ENCODE measurements at places on chromosomes 7 and 10.

DNA sequence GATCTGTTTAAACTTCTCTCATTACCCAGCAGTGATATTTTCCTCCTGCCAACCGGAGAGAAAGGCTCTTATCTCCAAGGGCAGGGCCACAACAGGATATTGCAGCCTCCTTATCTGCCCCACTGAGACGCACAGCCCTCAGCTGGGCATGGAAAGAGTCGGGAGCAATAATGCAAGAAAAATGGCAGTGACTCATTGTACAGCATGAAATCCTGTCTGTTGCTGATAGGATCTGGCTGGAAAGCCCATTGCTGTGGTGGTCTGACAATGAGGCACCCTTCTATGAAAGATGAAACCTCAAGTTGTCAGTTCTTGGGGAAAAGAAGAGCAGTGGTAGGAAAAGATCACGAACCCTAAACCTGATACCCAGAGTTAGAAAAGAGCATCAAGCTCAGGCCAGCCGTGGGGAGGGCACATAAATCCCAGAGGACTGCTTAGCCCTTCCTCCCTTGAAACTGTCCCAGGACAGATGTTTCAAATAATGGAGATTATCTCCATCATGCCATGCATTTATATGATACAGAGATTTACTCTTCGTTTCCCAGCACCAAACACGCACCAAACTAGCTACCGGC is 47.0 kb upstream of the FIGNL1 start:
- no peak for DNase-seq

DNA sequence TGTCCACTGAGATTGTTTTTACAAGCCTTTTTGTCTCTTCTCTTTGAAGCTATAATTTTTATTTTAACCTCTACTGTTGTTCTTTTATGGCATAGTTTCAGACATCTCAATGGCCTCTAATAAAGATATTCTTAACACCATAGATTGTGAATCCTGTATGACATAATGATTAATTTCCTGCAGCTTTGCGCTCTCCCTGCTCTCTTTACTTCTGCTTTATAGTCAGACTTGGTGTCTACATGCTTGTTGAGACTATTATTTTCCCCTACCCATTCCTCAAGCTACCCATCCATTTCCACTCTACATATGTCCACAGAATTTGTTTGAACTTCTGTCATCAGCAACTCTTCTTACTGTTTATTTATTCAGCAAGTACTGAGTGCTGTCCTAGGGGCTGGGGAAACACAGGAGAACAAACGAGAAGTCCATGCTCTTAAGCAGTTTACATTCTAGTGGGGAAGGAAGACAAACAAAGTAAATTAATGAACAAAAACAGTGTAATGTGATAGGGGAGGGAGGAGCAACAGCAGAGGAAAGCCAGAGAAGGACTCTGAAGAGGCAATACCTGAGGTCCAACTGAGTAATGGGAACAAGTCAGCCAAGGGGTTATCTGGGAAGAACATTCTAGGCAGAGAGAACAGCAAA is 110.1 kb downstream of the CDK14 start:
- DNase-seq = no peak

GRCh38 chr7:133794479-133794878 is 332.7 kb upstream of the LRGUK start:
- no peak for DNase-seq

DNA sequence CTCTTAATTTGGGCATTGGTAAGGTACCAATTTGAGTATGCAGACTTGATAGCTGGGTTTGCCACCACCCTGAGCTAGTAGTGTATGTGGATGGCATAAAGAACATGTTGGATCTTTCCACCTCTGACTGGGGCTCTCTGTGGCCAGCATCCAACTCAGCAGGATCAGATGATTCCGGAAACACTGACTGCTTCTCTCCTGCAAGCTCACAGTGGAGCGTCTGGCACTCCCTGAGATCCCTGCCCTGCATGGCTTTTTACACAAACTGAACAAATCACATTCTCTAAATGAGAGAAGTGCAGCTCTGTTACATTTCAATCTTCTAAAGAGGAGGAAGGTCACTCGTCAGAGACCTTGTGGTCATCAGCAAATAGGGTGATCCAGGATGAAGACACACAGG is 1057.5 kb downstream of the NRG3 start:
- no peak for DNase-seq

- no peak for DNase-seq
These were observed 355.7 kb upstream of the AKR1E2 start for GRCh38 chr10:4470231-4470835.

GRCh38 chr10:16965740-16966447 is 148.7 kb upstream of the RSU1 start:
- no peak for DNase-seq

DNA sequence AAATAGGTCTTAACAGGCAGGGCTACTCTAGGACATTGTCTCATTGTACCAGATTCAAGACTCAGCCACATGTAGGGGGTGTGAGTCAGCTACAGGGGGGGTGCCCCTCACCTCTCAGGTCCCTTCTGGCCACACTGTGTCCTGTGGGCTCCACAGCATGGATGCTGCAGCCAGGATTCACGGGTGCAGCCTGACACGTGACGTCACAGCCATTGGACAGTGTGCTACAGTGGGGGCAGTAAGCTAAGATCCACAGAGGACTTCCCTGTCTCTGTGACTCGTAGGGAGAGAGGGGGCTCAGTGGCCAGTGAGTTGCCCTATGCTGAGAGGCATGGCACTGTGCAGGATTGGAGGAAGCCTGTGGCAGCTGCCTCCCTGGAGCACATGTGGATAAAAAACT is 77.9 kb downstream of the TMEM178B start:
- DNase-seq = no peak

GRCh38 chr7:25922296-25922695 is 229.7 kb upstream of the NFE2L3 start:
- DNase-seq = no peak

DNA sequence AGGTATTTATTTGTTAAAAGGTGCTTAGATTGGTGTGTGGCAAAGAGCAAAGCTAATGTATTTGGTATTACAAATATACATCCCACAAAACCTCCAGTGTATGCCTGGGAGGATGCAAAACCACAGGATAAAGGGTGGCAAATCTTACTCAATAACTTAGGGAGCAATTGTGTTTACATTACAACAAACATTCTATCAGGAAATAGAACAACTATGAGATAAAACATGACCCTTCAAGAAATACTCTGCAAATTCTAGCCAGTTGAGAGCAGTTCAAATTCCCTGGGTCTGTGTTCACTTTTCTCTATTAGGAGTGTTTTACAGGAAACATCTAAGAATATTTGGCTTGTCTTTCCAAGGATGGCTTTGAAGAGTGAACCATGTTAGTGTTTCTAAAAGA is 64.9 kb downstream of the CUL1 start:
- no peak for DNase-seq

DNA sequence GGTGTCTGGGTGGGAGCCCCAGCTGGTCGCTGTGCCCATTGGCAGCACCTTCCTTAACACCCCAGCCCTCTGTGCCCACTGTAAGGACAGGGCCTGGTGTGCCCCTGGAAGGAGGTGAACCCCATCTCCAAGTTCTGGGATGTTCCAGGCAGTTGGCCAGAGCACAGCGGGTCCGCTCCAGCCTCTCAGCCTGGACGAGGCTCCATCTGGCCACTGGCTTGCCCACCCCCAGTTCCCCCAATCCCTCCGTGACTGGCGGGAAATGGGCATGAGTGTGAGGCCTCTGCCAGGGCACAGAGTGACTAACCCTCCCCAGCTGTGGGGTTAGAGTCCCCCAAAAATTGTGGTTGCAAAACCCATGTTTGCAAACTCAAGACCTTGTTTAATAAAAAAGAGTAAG is 15.6 kb downstream of the GRIFIN start:
- DNase-seq = no peak

GRCh38 chr7:80839855-80840254 is 79.0 kb downstream of the SEMA3C start:
- no peak for DNase-seq

DNA sequence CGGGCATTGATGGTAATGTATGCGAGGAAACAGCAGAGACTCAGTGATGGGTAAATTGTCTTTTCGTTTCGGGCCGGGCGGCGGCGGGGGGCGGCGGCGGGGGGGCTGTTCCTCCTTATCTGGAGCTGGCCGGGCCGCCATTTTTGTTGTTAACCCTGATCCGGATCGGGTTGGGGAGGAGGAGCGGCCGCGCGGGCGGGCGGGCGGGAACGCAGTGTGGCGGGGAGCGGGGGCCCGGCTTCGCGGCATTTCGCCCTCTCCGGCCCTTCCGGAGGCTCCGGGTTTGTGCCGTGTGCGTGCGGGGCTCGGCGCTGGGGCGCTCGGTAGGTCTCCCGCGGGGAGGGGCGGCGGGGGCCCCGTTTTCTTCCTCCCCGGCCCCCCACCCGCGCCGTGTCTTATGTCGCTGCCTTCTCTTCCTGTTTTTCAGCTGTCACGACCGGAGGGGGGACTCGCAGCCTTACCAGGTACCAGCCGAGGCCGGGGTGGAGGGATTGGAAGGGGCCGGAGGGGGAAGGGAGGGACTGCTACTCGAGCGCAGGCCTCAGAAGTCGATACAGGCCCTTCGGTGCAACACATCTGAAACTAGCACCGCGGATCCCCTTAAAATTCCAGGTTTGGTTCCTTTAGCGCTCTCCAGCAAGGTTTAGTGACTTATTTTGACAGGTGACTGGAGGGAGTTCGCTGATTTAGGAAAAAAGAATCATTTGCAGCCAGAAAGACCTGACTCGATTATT is 820 bp downstream of the WAC start:
- peak; percentile 55 for DNase-seq

- DNase-seq = no peak
These were observed 742.0 kb upstream of the IGFBP3 start for GRCh38 chr7:46663025-46663424.

DNA sequence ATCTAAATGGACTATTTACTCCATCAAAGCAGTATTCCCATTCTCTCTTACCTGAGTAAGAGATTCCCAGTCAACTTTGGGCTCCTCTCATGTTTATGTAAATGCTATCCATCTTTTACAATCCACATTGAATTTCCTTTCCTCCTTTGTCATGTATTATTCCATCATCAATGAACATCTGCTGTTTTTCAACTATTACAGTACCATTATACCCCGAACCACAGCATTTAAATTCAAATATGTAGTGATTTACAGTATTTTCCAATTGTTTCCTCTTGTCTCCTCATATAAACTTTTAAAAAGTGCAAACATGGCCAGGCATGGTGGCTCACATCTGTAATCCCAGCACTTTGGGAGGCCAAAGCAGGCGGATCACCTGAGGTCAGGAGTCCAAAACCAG is 20.3 kb downstream of the PCLO start:
- DNase-seq = no peak

DNA sequence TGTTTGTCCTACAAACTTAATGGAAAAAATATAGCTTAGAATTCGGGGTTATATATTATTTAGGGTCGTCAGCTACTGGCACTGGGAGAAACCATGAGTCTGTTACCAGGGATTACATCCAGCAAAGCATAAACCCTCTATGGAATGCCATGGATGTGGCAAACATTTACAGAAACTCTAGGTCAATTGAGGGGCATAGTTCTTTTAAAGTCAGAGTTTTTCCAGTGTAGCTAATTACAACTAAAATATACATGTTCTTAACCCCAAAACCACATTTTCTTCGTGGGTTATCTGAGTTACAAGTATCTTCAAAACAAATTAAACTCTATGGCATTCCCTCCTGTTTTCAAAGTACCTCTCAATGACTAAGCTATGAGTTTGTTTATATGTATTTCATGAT is 99.3 kb upstream of the THSD7A start:
- no peak for DNase-seq

DNA sequence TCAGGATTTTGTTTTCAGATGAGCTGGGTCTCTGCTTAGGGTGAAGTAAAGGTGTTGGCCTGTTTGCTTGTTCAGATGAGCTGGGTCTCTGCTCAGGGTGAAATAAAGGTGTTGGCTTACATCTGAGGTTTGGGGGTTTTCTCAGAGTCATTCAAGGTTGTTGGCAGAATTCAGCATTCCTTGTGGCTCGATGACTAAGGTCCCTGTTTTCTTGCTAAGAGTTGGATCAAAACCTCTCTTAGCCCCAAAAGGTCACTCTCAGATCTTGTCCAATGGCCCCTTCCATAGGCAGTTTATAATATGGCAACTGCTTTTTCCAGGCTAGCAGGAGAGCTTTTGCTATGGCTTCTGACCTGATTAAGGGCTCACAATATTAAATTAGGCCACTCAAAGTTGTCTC is 106.6 kb downstream of the ADAM22 start:
- no peak for DNase-seq

GRCh38 chr7:27697861-27698430 is 35.3 kb upstream of the HIBADH start:
- no peak for DNase-seq

DNA sequence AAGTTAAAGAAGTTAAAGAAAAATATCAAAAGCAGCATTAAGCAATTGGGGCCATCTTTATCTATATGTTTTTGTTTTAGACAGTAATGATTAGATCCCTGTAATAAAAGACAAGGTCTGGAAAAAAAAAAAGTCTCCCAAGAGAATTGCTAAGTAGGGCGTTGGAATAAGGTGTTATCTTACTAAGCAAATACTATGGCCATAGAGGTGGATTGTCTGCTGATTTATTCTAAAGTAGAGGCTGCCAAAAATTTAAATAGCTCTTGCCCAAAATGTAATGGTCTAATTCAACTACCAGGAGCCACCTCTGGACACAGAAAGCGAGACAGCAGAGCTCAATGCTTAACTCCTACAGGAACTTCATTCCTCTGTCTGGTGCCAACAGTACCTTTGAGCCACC is 71.6 kb downstream of the HERPUD2 start:
- DNase-seq = no peak

- DNase-seq = no peak
These were observed 108.9 kb upstream of the GATA3 start for GRCh38 chr10:7945469-7946187.

- no peak for DNase-seq
These were observed 59.4 kb downstream of the CDK14 start for GRCh38 chr7:90655566-90655965.

GRCh38 chr7:16697507-16698199 is 51.7 kb downstream of the BZW2 start:
- DNase-seq = no peak

DNA sequence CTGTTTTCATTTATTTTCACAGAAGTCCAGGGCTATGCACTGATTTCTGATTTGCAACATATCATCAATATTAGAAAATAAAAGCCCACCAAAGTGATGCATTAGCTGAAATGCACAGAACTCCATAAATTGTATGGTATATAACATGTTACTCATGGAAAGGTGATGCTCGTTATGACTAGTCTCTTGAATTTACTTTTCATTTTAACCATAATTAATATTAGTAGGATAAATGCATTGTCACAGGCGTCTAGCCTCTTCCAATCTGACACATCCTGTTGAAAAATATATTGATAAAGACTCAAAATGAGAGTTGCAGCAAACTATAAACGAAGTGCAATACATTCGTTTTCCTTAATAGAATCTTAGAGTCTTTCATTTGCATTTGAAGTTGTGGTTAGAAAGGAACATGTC is 92.4 kb downstream of the CPED1 start:
- no peak for DNase-seq

GRCh38 chr7:130841416-130841815 is 107.4 kb upstream of the KLF14 start:
- DNase-seq = no peak

- no peak for DNase-seq
These were observed 2.7 kb upstream of the FRAT2 start for GRCh38 chr10:97336942-97337831.

- DNase-seq = no peak
These were observed 162.7 kb upstream of the CDK1 start for GRCh38 chr10:60615541-60615940.

- no peak for DNase-seq
These were observed 481.3 kb upstream of the NRP1 start for GRCh38 chr10:33815776-33816175.

GRCh38 chr10:113430634-113431397 is 122.0 kb upstream of the HABP2 start:
- no peak for DNase-seq

- DNase-seq = no peak
These were observed 1.7 kb downstream of the TACR2 start for GRCh38 chr10:69415049-69415448.

Measured in activated CD8-positive, alpha-beta memory T cell treated with anti-CD3 and anti-CD28 coated beads for 1 hour (primary cell).